ENCODE measurements at places on chromosomes 3 and 15. TPM values are rescaled to one million over a fixed set of nuclear protein-coding genes. Genes with fewer than 3 reads are reported as not detected.

The WDR5B gene
- total RNA-seq, result 2.6 TPM

The GUCA1C gene
- not detected for total RNA-seq

The KCTD6 gene
- total RNA-seq, result 1.2 TPM

The TIGIT gene
- total RNA-seq, result not detected

The ROPN1 gene
- total RNA-seq, result not detected

The LRRC3B gene
- total RNA-seq, result not detected

The LMAN1L gene
- not detected for total RNA-seq

The RETNLB gene
- total RNA-seq, result 2.2 TPM

The C3orf70 gene
- not detected for total RNA-seq

The SEMA6D gene
- not detected for total RNA-seq

The CIP2A gene
- total RNA-seq, result 16.2 TPM

The MUSTN1 gene
- not detected for total RNA-seq

The TM4SF4 gene
- total RNA-seq, result 981 TPM

Measured in HT-29 (cell line).